ENCODE measurements at places on chromosomes 12 and 14.
A peak's percentile ranks its signal among the peaks of the same experiment; 100 is the strongest.

DNA sequence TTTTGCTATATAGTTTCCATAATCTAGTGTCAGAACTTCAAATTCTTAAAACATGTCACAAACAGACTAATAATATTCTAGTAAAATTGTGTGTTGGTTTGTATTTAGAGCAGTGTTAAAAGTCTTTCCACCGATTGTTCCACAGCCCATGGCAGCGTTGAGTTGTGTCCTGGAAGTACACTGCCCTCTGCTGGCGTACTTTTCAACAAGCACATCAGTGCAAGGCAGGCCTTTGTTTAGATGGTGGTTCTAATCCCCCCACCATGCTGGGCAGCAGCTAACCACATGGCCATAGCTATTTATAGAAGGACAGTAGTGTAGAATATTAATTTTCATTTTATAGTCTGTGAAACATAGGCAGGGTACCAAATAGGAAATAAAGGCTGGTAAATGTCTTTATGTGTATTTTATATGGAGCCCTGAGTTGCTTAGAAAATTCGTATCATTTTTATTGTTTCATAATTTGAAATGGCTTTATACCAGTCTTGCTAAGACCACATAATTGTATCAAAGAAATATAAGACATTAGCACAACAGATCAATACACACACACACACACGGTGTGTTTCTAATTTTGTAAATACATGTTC is 235.4 kb downstream of the SEC23A start:
- DNase-seq = peak; percentile 49

DNA sequence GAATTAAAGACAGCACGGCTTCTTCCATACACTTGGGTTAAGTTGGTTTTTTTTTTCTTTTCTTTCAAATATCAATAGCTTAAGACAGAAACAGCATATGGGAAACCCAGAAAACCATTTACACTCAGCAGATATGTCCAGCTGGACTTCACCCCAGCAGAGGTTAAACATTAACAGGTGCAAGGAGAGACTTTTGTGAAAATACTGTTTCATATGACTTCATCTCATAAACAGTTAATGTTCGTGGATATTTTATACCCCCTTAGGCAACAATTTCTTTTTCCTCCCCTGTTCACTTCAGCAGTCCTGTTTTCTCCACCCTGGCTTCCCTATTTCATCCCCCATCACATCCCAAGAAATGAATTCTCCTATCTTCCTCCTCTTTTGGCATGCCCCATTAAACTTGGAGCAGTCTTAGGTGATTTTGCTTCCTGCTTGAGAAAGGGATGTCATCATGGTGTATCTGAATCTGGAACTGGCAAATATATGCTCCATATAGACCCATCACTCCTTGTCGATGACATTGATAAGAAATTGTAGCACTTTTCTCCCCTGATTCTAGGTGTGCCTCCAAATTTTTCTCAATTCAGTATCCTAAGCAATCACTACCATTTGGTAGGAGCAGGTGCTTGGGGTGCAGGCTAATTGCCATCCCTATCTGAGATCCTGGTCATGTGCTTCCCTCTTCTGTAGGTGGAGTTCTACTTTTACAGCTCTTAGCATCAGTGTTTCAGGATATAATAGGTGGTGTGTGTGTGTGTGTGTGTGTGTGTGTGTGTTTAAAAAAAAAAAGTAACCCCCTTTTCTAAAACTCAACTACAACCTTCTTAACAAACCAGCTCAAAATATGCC is 67.9 kb downstream of the BMP4 start:
- DNase-seq = no peak

GRCh38 chr12:121751034-121751433 is 38.5 kb downstream of the TMEM120B start:
- DNase-seq = no peak

DNA sequence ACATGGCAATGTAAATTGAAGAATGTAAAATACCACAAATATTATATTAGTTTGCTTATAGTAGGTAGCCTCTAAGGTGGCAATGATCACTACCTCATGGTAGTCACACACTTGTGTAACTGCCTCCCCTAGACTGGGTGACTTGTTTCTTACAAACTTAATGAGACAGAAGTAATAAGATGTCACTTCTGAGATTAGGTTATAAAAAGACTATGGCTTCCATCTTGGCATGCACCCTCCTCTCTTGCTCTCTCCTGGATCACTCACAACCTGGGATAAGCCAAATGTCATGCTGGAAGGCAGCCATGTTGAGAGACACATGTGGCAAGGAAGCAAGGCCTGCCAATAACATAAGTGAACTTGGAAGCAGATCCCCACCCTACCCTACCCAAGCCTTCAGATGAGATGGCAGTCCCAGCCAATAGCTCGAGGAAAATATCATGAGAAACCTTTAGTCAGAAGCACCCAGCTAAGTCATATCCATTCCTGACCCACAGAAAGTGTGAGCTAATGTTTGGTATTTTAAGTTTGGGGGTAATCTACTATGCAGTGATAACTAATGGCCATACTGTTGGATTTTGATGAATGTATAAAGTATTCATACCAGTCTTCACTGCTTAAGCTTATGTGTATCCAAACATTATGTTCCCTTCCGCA is 43.3 kb downstream of the PPP1R12A start:
- DNase-seq = no peak

- DNase-seq = no peak
Measured at GRCh38 chr12:84986586-84986985, 49.5 kb downstream of the TSPAN19 start.

GRCh38 chr14:32192712-32193373 is 9.0 kb upstream of the RNU6-7 start:
- no peak for DNase-seq

GRCh38 chr12:120495186-120495730 is 655 bp upstream of the DYNLL1 start:
- no peak for DNase-seq

- DNase-seq = no peak
Measured at GRCh38 chr12:70120970-70121369, 122.3 kb upstream of the CNOT2 start.

GRCh38 chr14:69985463-69985862 is 106.2 kb downstream of the SMOC1 start:
- no peak for DNase-seq

- DNase-seq = no peak
Measured at GRCh38 chr12:29088611-29089219, 60.4 kb upstream of the FAR2 start.

DNA sequence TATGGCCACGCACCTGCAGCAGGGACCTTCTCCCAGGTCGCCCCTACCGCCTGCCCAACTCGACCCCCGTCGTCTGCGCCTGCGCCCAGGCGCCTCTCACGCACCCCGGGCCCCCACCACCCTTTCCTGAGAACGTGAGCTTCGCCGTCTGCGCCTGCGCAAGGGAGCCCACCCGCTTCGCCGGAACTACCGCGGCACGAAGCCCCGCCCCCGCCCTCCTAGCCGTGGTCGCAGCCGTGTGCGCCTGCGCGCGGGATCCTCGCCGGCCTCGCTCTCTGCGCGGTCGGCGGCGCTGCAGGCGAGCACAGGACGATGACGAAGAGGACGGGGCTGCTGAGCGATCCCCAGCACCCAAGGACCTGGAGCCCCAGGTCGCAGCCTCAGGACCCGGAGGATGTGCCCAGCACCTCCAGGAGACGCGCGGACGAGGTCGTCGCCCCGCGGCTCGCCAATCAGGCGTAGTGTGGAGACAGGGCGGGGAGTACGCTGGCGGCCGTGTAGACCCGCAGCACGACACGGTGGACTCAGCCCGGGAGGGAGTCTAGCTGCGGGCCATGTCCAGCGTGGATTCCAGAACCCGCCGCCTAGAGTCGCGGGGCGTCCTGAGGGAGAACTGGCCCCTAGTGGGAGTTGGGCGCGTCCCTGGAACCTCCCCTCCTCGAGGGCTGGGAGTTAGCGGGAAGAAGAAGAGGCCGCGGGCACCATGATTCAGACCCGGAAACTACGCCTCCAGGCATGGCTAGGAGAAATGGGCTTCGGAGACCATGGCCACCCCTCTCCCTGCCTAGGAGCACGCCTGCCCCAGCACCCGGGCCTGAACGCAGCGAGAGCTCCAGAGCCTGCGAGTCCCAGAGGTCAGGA is 1120.8 kb upstream of the TMEM132C start:
- DNase-seq = peak; percentile 38

DNA sequence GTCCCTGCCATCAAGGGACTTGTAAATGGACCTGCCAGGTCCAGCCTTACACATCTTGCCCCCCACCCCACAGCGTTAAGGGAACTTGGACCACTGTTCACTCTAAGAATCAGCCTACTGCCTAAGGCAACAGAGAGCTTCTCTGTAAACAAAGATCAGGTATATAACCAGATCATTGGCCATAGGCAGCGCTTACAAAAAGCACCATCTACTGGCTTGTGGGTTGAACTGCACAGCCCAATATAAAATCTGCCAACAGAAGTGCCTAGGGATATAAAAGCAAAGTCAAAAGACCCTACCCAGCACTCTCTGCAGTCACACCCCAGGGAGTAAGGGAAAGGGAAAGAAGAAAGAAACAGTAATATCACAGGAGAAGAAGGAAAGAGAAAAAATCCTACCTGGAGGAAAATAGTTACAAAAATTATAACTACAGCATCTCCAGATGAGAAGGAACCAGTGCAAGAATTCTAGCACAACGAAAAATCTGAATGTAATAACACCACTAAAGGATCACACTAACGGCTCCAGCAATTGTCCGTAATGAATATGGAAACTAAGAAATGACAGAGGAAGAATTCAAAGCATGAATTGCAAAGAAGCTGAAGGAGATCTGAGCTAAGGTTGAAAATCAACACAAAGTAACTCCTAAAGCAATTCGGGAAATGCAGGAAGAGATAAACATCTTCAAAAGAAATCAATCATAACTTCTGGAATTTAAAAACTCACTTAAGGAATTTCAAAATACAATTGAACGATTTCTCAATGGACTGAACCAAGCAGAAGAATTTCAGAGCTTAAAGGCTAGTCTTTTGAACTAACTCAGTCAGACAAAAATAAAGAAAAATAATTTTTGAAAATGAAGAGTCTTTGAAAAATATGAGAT is 95.2 kb upstream of the PCED1B start:
- DNase-seq = no peak

DNA sequence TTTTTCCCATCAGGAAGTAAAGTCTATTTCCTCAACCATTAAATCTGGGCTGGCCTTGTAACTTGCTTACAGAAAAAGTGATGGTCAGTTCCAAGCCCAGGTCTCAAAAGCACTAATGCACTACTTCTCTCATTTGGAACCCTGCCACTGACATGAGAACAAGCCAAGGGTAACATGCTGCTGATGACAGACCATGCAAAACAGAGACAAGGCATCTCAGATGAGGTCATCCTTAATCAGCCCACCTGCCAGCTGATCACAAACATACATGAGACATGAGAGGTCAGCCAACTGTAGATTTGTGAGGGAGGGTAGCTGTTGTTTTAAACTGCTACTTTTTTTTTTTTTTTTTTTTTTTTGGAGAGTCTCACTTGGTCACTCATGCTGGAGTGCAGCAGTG is 16.2 kb downstream of the TWF1 start:
- no peak for DNase-seq

DNA sequence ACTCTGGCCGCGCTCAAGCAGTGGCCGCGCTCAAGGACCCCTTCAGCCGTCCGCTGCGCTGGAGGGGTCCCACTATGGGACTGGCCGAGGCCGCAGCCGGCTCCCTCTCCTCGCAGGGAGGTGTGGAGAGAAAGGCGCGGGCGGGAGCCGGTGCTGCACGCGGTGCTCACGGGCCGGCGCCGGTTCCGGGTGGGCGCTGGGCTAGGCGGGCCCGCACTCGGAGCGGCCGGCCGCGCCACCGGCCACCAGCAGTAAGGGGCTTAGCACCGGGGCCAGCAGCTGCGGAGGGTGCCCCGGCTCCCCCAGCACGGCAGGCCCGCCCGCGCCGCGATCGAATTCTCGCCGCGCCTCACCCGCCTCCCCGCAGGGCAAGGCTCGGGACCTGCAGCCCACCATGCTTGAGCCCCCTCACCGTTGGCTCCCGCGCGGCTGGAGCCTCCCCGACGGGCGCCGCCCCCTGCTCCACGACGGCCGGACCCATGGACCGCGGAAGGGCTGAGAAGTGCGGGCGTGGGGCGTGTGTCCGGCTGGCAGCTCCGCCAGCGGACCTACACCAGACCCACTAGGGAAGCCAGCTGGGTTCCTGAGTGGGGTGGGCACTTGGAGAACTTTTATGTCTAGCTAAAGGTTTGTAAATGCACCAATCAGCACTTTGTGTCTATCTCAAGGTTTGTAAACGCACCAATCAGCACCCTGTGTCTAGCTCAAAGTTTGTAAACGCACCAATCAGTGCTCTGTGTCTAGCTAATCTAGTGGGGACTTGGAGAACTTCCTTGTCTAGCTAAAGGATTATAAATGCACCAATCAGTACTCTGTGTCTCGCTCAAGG is 49.5 kb downstream of the KLHL28 start:
- no peak for DNase-seq

GRCh38 chr12:53005215-53005985 is 856 bp upstream of the EIF4B start:
- no peak for DNase-seq

DNA sequence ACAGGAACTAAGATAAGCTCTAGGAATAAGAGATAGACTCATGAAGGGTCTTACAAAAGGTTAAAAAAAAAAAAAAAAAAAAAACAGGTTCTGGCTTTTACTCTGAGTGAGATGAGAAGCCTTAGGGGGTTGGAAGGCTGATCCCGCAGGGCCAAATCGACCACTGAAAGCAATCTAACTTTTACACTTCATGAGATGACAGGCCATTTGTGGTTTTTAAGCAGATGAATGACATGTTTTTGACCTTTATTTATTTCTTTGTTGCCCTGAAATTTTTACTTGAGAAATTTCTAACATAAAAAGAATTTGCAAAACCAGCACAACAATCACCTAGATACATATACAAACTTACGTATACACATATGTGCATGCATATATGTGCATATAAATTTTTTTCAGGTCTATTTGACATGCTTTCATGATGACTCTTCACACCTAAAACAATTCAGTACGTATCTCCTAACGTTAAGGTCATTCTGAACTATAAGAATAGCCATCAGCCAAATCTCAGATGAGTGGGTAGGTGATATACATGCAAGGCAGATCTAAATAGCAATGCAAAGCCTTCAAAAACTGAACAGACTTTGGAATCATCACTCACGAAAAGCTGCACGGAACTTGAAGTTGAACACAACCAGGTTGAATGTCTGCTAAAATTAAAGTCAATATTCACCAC is 87.0 kb downstream of the R3HDM2 start:
- DNase-seq = no peak

Measured in activated CD4-positive, alpha-beta T cell treated with anti-CD3 and anti-CD28 coated beads, Interleukin-2, amount 50 U/mL, for 24 hours (primary cell).